Suppressor macrophage treated with lipopolysaccharide for 4 hours (primary cell): ENCODE measurements at places on chromosomes 3 and 15.

- no peak for DNase-seq
Measured at GRCh38 chr3:107997671-107998070, 93.2 kb downstream of the CD47 start.

DNA sequence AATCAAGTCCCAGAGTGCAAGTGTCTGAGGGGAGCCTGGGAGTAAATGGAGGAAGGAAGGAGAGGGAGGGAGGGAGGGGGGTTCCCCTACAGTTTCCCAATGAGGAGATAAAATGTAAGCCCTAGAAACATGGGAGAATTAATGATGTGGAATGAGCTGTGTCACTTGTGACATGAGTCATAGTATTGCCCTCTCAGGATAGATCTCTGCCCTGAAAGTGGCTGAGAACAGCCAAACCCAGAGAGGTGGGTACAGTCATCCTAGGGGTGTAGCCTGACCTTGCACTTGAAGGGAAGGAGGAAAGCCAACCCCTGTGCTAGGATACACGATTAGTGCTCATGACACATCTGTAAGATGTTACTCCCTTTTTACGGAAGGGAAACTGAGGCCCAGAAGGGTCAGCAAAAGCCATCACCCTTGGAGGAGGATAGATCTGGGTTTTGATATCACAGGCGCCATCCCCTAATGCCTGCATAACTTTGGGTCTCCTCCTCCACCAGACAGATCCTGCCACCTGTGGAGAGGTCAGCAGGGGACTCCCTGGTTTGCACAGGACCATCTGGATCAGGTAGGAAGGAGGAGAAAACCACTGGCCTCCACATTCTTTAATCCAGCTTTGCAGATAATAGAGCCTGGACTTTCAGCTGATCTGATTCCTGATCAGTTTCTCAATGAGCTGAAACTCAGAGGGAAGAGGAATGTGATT lies 23.1 kb upstream of the USP3 start:
- peak; percentile 87 for DNase-seq

- DNase-seq, result no peak
Measured at GRCh38 chr3:61948699-61949305, 387.4 kb downstream of the PTPRG start.

- no peak for DNase-seq
Measured at GRCh38 chr3:183815563-183815940, 9.8 kb downstream of the MAP6D1 start.

DNA sequence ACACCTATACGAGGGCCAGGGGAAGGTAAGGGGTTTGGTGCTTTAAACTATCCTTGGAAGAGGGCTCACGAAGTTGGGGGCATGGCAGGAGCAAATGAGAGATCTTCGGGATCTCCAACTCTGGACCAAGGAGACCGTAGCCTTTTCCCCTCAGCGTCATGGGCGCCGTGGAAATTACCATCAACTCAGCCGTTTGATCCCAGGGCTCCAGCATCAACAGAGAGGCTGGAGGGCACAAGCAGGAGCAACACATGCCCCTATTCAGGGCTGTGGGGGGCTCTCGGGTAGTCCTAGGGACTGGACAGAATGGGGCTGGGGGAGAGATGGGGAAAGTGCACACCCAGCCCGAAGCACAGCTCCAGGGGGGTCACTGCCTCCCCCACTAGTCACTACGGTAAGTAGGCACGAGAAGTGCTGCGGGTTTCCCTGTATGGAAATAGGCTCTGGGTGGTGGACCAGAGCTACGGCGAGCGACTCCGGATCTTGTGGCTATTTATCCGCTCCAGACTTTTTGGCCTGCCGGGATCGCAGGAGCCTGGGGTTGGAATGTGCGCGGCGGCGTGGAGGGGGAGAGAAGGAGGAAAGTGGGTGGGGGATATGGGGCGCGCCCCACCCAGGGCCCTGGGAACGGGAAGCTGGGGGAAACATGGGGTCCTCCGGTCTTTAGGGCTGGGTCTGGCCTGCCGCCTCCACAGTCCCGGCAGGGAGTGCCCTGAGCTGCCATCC lies 539 bp upstream of the LAMB2 start:
- DNase-seq, result peak; percentile 63

- no peak for DNase-seq
Measured at GRCh38 chr15:67098768-67099282, 33.4 kb downstream of the SMAD3 start.

- DNase-seq, result peak; percentile 97
Measured at GRCh38 chr3:126472277-126473006, 3.2 kb downstream of the ZXDC start.

- peak; percentile 72 for DNase-seq
Measured at GRCh38 chr15:91950631-91951329, 97.3 kb downstream of the SLCO3A1 start.

DNA sequence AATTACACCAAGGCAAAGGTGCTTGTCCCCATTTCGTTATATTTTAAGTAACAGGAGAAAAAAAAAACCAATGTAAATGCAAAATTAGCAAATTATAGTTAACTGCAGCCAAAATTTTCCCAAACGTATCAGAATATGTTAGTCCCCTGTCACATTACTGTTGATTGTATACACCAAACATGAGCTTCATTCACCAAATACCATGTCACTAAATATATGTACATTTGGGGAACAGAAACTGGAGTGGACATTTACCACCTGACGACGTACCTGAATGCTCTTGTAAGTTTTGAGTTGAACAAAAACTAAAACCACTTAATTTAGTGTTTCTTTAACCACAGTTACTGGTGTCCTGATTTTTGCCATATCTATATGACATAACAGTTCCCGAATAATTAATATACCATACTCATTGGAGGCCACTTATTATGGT lies 3.3 kb upstream of the FOXP1 start:
- DNase-seq, result no peak

GRCh38 chr15:63849906-63850305 lies 16.2 kb upstream of the HERC1 start:
- no peak for DNase-seq

DNA sequence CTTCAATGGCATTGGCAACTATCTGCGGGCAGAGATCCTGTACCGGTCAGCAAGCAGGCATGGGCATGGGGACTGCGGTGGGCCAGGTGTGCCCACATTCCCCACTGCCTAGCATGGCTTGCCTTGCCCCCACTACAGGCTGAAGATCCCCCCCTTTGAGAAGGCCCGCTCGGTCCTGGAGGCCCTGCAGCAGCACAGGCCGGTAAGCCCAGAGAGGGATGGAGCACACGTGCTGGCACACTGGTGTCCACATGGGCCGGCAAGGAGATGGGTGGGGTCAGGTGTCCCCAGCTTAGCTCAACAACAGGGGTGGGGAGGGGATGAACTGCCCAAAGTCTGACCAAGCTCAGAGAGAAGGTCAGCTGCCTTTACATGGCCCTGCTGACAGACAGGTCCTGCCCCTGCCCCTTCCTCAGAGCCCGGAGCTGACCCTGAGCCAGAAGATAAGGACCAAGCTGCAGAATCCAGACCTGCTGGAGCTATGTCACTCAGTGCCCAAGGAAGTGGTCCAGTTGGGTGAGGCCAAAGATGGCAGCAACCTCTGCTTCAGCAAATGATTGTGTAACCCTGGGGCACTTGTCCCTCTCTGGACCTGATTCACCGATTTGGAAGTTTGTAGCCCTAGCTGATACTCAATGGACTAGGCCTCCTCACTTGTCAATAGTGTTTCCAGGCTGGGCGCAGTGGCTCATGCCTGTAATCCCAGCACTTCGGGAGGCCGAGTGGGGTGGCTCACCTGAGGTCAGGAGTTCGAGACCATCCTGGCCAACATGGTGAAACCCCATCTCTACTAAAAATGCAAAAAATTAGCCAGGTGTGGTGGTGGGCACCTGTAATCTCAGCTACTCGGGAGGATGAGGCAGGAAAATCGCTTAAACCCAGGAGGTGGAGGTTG lies 5.6 kb downstream of the NEIL1 start:
- no peak for DNase-seq

DNA sequence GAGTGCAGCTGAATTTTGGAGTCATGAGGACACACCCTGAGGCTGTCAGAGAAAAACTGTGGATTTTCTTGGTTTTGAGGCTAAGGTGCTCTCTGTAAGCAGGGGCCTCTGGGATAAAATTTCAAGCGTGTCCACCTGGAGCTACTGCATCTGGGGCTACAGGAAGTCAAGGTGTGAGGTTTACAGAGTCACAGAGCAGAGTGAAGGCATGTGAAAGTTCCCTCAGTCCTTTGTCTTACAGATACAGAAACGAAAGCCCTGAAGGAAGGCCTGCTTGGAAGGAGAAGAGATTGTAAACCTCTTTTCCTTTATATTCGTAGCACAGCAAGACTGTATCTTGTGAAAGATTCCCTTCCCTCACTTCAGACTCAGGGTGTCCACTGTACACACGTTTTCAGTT lies 138.6 kb downstream of the OPA1 start:
- no peak for DNase-seq

GRCh38 chr15:45704329-45705249 lies 69.8 kb downstream of the SQOR start:
- no peak for DNase-seq

DNA sequence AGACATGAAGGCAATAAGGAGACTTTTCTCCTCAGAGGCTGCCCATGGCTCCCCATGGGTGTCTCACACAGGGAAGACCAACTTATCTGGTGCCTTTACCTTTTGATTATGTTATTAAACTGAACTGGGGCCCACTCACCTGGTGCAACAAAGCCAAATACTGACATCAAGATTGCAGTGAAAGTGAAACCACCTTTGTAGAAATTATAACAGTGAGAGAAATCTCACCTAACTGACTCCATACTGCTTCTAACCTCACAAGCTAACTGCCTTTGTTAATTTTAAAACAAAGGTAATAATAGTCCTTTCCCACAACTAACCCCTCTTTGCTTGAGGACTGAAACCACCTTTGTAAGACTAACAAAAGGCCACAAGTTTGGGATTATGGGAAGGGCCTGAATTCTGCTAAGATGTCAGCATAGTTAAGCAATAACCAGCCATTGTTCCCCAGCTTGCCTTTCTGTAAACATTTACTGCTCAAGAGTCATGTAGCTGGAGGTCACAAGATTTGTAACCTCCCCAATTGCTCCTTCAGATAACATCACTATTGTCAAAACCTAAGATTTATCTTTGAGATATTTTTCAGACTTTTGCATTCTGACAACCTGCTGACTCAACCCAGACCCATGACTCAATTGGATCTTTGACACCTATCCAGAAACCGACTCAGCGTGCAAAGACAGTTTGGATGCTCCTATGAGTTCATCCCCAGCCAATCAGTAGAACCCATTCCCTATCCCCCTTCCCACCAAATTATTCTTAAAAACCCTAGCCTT lies 420.3 kb upstream of the CFAP20DC start:
- DNase-seq, result no peak

DNA sequence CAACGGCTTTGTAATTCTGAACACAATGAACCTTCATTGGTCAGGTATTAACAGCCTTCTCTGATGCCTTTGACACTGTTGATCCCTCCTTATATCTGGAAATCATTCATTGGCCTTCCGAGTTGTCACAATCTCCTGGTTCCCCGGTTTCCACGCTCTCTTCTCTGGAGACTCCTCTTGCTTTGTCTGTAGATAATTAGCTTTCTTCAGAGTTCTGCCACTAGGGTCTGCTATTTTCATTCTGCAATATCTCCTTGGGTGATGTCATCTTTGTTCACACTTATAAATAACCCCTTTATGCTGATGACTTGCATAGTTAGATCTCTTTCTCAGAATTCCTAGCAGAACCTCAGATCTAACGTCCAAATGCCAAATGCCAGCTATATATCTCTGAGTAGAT lies 583.8 kb upstream of the ZNF717 start:
- DNase-seq, result no peak

DNA sequence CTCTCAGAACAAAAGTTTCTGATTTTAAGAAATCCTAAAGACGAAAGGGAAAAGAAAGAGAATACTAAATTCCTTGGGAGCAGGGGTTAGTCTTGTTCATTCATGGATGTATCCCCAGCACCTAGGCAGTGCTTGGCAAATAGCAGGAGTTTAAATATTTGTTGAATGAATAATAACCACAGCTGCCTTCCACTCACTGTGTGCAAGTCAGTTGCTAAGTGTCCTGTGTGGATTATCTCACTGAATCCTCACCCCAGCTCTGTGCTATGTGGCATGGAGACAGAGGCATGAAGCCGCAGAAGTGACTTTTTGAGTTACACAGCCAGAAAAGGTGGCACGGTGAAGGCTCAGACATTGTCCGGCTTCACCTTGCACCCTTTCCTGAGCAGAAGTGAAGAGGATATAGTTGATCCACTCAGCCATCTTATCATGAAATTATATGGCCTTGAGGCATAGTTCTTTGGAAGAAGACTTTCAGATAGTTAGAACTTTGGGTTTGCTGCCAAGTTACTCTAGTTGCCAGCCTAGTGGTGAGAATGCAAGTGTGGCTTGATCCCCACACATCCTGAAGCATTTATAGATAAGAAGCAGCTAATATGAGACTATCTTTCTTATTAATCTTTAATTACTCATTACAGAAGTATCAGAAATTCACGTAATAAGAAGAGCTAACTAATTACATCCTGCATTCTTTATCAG lies 355.5 kb downstream of the LRTM1 start:
- DNase-seq, result no peak

DNA sequence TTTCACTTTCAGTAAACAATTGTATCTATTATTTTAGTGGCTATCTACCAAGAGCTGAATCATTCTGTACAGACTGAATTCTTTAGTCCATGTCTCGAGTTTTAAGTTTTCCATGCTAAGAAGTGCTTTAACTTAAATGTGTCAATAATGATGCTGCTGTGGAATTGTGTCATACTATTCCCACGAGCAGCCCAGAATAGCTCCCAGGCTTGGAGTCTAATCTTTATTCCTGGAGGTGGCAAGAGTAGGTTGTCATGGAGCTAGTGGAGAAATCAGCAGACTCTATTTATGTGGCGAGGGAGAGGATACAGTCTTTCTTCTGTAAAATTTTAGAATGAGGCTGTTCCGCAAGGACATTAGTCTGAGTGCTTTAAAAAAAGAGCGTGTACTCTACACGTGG lies 207.2 kb downstream of the ROBO2 start:
- no peak for DNase-seq

GRCh38 chr3:25971736-25972135 lies 181.8 kb downstream of the OXSM start:
- no peak for DNase-seq

DNA sequence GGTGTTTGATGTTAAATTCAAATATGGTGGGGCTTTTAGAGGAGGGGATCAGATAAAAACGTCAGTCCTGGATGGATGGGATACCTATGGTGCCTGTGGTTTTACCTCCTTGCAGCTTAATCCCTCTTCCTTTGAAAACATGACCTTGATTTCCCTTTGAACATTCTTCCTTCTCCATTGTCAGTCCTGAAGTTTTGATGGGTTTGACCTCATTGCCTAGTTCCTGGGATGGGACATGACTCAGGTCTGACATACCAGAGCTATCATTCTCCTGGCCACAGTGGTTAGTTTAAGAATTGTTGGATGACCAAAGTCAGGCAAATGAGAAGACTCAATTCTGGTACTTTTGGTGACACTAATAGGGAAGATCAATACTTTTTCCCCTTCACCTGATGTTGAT lies 87.2 kb downstream of the PRICKLE2 start:
- no peak for DNase-seq

GRCh38 chr3:114496466-114496865 lies 202.6 kb downstream of the TIGIT start:
- no peak for DNase-seq

DNA sequence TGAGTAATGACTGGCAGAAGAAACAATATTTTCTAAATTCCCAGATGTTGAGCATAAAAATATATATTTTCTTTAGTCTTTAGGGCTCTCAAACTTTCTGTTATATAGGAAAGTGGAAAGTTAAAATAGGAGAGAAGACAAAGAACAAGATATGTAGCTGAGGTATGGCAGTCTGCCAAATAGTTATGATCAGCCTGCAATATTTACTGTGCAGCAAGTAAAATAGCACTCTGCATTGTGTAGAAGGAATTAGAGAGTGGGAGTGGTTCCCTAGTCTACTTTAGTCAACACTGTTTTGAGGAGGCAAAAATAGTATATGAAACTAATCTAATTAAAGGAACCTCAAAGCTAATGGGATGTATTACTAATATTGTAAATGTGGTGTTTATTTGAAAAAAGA lies 978.1 kb upstream of the ALCAM start:
- no peak for DNase-seq
